ENCODE measurements at places on chromosomes 7 and 10.

DNA sequence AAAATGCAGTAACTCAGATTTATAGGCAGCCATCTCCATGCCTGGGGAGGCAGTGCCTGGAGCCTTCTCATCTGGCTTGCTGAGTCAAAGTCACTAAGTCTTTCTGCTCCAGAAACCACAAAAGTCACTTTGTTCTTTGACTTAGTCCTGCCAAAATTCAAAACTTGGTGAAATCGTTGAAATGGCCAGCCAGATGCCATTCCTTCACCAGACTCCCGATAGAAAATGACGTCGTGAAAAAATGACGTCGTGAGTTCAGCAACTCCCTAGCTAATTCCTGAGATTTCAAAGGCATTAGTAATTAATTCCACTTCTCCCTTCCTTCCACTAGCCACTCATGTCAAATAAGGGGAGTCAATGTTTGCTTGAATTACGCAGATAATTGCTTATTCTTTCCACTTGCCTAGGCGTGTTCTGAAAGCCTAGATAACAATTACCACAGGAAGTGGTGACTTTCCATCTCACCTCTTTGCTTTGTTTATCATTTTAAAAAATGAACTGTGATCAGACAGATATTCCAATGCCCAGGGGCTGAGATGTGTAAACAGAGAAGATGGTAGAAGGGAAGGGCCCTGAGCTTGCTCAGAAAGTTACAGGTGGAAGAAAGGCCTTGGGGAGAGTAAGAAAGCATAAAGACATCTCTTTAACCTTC, 48.5 kb upstream of the OSBPL3 start:
- no peak for DNase-seq

DNA sequence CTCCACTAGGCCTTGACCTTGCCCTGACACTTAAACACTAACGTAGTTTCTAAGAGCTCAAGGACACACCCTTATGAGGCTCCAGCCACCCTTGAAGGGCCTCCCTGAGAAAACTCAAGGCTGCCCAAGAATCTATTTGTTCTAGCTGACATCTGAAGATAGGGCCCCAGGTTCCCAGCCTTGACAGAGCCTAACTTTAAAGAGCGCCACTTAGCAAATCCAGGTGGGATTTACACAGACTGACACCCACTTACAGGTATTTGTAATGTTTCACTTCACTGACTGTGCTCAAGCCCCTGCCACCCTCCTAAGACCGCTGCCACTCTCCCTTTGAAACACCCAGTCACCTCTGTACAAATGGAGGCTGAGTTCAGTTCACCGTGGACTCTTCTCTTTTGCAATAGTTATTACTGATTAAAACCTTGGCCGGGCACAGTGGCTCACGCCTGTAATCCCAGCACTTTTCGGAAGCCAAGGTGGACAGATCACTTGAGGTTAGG, 90.4 kb downstream of the SVOPL start:
- no peak for DNase-seq

GRCh38 chr10:97648562-97649404, 8.3 kb downstream of the PI4K2A start:
- no peak for DNase-seq

DNA sequence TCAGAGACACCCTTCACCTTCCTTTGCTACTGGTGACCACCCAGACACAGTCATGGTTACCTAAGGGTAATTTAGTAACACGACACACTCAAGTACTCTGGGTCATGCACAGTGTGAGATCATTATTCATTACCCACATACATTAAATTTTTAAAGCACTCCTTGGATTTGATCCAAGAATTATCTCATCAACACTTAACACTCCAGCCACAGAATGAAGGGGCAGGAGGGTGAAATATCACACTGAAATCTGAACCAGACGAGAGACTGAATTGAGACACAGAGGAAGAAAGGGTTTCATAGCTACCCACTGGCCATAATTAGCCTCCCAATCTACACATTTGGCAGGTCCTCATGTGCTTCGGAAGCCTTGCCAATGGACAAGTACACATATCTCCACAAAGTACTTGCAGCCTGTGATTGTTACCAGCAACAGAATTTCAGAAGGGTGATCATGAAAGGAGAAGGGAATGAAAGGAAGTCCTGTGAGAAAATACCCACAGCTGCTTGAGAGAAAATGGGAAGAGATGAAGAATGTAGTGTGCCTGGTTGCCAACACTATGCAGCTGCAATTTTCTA, 189.3 kb downstream of the POLR1F start:
- peak; percentile 36 for DNase-seq

DNA sequence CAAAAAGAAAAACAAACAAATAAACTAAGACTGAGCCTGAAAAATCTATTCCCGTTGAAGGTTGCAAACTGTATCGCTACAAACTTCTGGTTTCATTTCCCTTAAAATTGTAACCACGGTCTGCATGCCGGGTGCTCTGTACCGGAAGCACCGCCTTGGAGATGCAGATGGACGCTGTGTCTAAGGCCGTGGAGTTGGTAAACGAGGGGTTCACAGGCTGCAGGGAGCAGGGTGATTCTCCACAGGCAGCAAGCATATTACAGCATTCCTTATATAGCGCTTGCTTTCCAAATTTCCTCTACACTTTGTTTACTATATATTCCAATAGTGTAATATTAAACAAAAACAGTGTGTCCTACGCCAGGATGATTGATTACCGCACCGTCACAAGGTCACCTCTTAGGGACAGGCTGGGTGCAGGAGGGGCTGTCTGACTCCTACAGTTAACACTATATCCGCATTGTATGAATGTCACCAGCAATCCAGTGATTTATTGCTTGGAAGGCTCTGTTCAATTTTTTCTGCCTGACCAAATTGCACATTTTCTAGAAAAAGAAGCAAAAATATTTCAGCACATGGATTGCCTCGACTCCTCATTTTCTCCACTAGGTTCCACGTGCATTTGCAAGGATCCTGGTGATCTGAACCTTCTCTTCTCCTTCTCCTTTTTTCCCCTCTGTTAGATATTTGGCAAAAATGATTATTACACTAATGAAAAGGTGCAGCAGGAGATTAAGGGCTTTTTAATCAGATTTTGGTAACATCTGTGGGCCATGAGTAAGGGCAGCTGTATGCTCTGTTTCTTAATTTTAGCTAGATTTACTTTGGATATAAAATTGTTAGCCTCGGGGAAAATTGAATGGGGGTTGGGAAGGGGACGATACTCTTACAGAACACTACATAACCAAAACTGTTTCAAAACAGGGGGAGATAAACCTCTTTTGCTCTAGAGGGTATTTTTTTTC, 325.8 kb upstream of the MGMT start:
- DNase-seq = no peak

GRCh38 chr7:34672430-34672829, 14.4 kb downstream of the NPSR1 start:
- DNase-seq = no peak

- DNase-seq = no peak
Measured at GRCh38 chr10:123463181-123463580, 203.0 kb upstream of the GPR26 start.

DNA sequence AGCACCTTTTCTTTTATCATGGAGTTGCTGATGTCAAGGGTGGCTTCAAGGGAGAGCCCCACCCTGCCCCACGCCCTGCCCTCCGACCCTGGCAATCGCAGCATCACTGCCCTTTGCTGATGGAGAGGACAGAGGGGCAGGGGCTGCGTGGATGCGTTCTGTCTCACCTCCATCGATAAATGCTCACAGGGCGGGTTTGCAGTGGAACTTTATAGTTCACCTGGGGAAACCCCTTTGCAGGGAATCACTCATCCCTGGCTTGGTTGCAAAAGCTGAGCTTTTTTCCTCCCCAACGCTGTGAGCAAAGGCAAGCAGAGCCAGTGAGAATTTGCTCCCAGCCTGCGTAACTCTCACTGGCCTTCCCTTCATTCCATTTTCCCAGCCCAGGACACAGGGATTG, 176.8 kb downstream of the WDR37 start:
- no peak for DNase-seq

DNA sequence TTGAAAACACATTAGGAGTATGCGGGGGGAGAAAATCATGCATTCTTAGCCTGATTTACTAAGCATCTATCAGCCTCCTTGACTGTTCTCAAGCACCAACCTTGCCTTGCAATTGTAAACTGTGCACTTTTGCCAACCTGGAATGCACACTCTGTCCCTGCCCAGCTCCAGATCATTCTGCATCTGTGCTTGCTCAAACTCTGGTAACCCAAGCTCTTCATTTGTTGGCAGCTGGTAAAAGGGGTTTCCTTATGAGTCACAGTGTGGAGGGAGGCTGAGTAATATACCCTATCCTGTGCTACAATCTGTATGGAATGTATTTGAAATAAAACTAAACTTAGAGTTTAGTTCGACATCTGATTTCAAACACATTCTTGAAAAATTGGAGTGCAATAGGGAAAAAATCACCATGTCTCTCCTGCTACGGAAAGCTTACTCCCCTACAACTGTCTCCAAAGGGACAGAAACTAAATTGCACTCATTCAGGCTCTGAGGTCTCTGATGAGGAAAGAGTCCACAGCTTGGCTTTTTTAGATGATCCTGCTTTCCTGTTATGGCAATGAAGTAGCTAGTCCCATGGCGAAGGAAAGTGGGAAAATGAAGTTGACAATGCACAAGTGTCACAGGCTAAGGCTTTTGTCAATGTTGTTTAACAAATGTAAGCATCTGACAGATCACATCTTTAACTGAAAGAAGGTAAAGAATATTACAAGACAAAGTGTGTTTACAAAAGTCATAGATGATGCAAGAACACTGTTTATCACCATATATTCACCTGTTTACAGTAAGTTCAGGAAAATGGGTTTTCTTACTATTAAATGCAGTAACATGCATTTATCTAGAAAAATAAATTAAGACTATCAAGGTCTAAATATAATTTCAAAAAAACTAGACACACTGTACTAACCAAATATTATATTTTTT, 61.9 kb downstream of the TES start:
- no peak for DNase-seq

- no peak for DNase-seq
Measured at GRCh38 chr10:86372784-86373239, 6.2 kb upstream of the GRID1 start.

- DNase-seq = peak; percentile 36
Measured at GRCh38 chr10:87658858-87659555, 671 bp upstream of the PAPSS2 start.

DNA sequence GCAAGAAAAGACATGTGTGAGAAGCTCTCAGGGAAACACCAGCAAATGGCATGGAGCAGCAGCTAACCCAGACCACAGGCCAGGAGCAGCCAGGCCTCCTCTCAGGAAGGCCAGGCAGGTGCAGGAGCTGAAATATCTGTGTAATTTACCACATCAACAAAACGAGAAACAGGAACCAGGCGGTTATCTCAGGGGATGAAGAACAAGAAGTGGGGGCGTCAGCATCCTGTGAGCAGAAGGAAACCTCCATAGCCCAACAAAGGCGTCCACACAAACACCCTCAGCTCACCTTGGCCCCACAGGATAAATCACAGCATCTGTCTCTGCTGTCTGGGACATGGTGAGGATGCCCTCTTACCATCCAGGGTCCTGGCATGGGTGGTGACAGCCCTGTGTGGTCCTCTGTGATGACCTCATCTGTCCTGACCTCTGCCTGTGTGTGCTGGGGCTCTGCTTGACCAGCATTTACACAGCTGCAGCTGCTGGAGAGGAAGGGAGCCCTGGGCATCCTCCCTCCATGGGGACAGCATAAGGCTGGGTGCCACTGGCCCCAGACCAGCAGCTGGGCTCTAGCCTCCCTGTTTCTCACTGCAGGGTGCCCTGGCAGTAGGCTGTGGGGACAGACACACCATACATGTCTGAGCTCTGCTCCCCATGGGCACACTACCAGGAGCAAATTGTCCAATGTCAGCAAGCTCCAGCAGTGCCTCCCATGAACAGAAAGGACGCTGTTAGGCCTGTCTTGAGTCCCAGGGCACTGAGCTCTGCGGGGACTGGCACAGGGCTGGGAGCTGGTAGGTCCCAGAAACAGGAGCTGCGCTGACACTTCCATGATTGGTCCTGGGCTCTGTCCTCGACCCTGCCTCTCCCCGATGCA, 34.6 kb downstream of the ANXA8 start:
- no peak for DNase-seq

DNA sequence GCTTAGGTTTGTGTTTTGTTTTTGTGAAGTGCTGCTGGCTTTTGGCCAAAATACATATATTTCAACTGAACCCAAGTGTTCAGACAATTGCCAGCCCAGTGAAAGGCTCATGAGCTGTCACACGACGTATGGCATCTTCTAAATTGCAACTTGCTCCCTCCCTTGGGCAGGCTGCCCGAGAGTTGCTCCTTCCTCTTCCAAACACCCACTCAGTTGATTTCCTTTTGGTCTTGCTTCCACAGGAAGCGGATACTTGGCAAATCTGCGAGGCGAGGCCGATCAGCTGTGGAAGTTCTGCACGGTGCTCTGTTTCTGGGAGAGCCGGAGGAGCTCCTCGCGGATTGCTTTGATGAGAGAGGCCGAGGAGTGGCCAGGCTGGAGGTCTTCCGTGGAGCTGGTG, 39.6 kb upstream of the ATP6V0A4 start:
- no peak for DNase-seq

DNA sequence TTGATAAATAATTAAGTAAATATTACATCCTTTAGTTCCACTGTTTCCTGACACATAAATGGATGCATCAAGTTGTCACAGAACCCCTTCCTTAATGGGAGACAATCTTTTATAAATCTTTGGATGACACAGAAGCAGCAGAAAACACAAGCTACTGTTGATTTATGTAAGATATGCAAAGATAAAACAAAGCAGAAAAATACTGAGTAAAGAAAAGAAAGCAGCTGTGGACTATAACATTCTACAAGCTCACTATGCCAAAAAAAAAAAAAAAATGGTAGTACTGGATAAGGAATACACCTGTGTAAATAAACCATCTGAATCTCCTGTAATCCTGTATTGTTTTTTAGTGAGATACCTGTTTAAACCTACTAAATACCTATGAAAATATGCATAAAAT, 92.0 kb upstream of the FAM180A start:
- no peak for DNase-seq

- DNase-seq = no peak
Measured at GRCh38 chr7:20236790-20237189, 19.6 kb upstream of the MACC1 start.

- no peak for DNase-seq
Measured at GRCh38 chr10:131815266-131816156, 85.3 kb upstream of the PPP2R2D start.

DNA sequence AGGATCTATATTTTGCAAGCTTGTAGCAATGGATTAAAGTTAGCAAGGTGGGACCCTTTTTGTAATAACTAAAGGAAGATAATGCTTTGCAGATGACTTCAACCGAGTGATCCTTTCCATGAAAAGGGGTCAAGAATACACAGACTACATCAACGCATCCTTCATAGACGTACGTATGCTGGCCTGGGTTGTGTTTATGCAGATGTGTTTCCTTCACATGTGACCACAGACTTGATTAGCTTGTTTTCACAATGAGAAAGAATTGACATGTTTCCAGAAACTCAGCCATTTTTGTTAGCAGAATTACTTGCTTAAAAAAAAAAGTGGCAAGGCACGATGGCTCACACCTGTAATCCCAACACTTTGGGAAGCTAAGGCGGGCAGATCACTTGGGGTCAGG, 54.2 kb downstream of the MKI67 start:
- no peak for DNase-seq
